ENCODE measurements at places on chromosomes 5 and 9.

- no peak for DNase-seq
Observed at GRCh38 chr5:96257904-96258303, 175.1 kb downstream of the PCSK1 start.

DNA sequence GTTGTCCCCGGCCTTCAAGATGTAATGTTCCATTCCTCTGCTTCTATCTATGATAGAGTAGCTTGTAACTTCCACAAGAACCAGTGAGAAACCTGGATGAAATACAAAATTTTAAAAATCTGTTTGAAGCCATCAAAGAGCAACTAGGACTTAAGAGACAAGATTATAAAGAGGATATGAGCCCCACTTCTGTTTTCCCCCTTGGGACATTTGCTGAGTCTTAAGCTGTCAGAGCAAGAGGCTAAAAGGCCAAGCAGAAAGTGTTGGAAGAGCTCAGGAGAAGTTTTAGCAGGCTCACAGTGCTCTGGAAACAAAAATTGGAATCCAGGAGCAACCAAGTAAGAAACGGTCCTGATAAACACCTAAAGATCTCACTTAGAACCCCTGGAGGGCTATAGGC is 76.1 kb downstream of the ADRB2 start:
- no peak for DNase-seq

DNA sequence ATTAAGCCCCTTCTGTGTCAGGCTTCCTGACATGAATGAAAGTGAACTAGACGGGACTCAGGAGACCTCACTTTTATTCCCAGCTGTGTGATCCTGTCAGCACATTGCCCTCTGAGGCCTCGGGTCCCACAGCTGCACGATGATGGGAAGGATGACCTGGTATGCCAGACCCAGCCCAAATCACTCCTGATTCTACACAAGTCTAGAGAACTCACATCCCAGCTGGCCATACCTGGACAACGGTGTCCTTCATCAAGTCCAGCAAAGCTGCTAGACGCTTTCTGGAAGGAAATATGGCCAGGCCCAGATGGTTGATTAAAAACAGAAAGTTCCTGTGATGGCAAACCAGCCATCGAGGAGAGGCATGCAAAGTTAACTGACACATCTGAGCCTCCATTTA is 118.0 kb upstream of the FSTL4 start:
- DNase-seq = no peak

- no peak for DNase-seq
Observed at GRCh38 chr9:111036946-111037345, 1.3 kb downstream of the LPAR1 start.

- DNase-seq = no peak
Observed at GRCh38 chr5:148898413-148899075, 72.1 kb downstream of the ADRB2 start.

DNA sequence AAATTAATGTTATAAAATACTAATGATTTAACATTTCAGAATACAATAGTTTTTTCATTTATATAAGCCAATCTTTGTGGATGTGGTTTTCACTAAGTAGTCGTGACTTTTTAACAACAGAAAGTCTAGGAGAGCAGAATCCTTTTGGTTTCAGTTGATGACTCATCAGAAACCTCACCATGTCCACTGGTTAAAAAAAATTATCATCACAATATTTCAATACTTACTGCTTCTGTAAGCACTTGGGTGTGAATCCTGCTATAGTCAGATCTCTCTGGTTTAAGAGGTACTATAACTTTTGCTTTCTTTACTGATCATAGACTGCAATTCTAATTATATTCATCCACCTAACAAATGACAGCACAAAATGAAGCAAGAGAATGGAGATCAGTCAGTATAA is 77.2 kb downstream of the MRPS30 start:
- DNase-seq = no peak

DNA sequence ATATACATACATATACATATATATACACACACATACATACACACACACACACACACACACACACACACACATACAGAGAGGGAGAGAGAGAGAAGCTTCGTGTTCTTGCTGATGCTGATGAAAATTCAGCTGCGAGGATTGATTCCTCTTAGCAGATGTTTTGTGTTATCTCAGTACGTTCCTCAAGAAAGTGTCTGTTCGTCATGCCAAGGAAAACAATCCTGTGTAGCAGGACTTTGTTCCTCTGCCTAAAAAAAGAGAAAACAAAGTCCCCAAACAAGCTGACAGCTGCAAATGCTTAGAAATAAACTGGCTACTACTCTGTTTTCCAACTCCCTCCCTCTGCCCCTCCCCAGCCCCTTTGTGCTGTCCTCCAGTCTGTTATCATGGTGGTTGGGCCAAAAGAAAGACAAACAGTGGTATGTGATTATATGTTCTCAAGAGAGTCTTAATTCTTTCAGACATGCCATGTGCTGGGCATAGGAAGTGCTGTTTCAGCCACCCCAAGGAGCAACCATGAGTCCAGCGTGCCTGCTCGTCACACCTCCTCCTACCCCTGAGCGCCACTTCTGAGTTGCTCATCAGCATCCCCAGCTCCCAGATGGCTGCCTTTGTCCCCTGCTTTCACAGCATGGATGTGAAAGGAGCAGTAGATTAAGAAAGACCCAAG is 71.5 kb upstream of the EQTN start:
- DNase-seq = no peak

- no peak for DNase-seq
Observed at GRCh38 chr5:98827161-98827560, 53.7 kb downstream of the RGMB start.

GRCh38 chr9:83061990-83062650 is 822 bp downstream of the RASEF start:
- no peak for DNase-seq

DNA sequence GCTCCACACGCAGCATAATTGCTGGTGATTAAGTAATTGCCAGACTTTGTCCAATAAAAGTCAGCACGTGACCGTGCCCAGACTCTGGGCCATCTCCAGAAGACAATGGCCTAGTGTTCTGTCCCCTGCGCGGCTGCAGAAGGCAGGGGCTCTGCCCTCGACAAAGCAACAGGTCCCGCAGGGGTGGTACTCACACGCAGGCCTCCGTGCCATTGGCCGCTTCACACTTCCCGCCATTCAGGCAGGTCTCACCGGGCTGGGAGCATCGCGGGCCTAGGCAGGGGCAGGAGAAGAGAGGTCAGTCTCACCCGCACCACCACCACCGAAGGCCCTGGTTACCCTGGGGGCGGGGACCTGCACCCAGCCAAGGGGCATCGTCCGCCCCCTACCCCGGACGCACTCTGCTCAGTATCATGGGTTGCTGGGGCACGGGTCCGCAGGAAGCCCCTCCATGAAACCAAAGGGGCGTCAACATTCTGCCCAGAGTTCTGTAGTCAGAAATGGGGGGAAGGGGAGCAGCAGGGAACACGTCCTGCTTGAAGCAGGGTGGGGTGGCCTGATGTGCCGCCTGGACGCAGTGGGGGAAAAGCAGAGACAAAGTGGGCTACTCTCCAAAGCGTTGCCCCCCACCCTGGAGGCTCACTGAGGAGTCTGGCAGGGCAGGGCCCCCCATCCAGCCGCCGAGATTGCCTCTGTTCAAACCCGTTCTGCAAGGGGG is 1.9 kb downstream of the NOTCH1 start:
- DNase-seq = no peak

DNA sequence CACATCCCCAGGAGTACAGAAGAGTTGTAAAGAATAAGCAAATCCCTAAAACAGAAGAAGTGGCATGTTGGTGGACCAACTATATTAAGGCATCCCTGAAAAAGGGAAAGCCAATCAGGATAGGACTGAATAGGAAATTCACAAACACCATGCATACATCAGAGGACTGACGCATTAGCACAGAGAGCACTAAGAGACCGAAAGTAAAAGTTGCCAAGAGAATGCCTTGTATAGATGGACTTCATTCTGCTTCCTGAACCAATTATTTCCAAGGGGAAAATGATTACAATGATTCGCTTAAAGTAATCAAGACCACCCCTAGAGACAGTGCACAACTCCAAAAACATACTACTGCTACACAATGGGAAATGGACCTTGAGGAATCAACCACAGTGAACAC is 33.5 kb downstream of the SHC3 start:
- no peak for DNase-seq

- DNase-seq = no peak
Observed at GRCh38 chr9:88593537-88594185, 58.7 kb downstream of the NXNL2 start.

- no peak for DNase-seq
Observed at GRCh38 chr5:68395302-68395701, 179.7 kb downstream of the PIK3R1 start.

GRCh38 chr5:176658007-176658599 is 10.8 kb downstream of the TSPAN17 start:
- DNase-seq = peak; percentile 13

- DNase-seq = no peak
Observed at GRCh38 chr5:66516550-66516949, 79.6 kb upstream of the MAST4 start.

- DNase-seq = no peak
Observed at GRCh38 chr9:98162613-98163012, 29.8 kb downstream of the CORO2A start.

GRCh38 chr9:128078504-128079434 is 10.7 kb downstream of the SLC25A25 start:
- no peak for DNase-seq

DNA sequence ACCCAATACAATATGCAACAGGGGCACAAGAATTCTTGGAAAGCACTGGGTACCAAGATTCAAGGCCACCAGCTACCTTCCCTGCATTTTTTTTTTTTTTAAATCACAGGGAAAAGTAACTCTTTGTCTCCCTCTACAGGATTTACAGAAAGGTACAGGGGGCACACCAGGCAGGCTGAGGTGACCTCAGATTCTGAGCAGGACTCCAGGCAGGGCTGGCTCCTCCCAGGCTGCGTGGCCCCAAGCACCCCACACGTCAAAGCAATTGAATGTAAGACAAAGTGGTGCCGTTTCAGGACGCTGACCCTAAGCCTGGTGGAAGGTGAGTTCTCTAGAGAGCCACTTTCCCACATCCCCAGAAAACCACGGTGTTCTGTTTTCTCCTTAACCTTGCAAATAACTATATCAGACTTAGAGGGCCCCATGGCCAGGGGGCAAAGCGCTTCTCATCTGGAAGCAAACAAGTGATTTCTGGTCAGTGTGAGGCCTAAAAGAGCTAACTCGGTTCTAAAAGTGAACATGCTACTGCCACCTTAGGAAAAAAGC is 222.6 kb downstream of the ROR2 start:
- no peak for DNase-seq

GRCh38 chr9:18791074-18791473 is 241.9 kb downstream of the SAXO1 start:
- no peak for DNase-seq

DNA sequence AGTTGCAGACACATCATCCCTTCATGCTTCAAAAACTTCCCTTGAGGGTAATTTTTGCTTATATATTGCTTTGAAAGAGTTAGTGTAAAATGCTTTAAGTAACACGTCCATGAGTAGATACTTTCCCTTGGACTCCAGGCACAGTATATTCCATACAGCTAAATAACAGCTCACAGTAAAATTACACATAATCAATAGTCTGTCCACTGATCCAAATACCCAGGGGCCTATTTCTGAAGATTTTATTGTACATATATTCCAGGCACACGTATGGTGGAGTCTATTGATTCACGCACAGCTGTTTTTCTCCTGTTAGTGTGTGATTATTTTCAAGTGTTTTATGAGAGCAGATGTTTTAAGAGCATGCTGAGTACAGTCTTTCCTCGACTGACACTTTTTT is 223.7 kb upstream of the GRAMD2B start:
- no peak for DNase-seq

DNA sequence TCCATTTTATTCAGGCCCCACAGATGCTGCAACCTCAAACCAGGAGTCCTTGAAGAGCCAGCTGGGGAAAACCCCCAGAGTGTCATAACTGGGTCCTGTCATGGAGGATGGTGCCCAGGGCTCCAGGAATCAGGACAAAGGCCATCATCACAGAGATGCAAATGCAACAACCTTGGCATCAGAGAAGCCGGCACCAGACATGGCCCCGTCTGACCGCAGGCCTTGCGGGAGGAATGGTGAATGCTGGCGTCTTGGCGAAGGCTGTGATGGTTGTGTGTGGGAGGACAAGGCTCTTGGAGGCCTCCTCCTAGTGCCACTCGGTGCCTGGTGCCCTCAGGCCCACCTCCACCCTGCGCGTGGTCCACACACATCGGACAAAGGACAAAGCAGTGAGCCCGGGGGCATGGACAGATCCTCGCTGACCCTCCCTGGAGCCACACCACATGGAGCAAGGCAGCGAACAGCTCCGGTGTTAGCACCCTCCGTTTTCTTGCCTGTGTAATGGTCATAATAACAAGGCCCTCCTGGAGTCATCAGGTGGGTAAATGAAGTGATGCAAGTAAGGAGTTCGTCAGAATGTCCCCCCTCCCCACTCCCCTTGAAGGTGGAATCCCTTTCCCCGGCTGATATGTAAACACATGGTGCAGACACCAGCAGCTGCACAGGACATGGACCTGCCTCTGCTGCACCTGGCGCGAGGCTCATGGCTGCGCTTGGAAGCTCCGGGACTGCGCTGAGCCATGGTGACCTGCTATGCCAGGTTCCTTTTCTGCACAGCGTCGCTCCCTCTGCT is 380.7 kb downstream of the IRX2 start:
- DNase-seq = no peak

DNA sequence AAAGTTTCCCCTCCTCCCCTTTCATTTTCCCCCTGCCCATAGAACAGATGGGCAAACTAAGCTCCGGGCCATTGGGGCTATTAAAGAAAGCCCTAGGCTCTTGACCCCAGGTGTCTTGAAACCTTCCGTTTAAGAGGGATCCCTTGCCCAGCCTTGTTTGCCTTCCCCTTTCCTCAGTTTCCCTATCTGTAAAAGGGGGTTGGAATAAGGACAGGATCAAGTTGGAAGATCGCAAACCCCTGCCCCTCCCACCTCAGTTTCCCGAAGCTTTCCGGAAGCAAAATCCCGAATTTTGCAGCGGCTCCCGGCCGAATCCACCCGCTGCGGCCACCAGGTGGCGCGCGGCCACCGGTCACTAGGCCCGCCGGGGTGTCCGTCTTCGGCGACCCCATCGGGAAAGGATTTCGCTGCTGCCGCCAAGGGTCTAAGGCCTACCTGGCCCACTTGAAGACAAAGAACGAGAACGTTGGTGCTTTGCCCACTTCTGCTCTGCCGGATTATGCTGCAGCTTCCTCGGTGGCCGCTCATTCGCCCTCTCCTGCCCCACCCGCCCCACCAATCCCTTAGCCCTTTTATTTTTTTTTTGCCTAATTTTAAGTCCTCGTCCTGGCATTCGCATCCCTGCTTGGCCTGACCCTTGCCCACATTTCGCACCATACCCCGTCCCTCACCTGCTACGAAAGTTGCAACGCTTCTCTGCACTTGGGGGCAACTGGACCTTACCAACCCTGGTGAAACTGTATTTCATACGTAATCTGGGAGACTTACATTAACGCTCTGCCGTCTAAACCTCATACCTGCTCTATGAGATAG is 962 bp upstream of the NR6A1 start:
- DNase-seq = peak; percentile 39

GRCh38 chr9:108136656-108137055 is 647.1 kb upstream of the KLF4 start:
- no peak for DNase-seq
